Stimulated activated CD8-positive, alpha-beta memory T cell treated with anti-CD3 and anti-CD28 coated beads, Interleukin-4, amount 100 ng/mL, for 1 hour (primary cell): ENCODE measurements at places on chromosomes 5 and 9.

- no peak for DNase-seq
Observed at GRCh38 chr5:181160152-181160754, 12.9 kb downstream of the OR2V2 start.

DNA sequence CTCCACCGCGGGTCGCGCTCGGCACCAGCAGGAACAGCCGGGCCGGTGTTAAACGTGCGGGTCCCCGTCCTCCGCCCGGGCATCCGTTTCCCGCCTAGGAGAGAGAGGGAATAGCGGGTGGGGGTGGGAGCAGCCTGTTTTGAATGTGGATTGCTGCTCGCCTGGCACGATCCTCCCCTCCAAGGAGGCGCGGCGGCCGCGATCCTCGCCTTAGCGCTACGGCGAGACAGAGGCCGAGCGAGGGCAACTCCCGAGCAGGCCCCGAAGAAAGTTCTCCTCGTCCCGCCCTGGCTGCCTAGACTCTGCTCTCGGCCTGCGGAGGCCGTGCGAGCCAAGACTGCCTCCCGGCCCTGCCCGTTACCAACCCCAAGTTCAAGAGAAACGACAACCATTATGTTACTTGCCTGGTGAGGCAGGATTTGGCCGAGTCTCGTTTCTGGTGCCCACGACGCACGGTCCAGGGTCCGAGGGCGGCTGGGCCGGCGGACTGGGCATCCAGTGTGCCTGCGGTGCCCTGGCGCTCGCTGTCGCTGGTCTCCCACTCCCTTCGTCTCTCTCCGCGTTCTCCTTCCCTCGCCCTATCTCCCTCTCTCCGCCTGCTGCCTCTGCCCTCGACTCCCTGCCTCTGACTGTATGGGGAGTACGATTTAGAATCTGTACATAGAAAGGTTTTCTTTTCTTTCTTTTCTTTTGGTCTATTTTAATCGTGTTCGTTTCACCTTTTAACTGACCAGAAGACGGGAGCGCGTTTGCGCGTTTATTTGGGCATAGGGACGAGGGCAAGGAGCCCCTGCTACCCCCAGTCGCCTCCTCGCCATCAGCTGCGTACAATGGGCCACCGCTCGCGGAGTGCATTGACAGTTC is 724 bp downstream of the NR2F1-AS1 start:
- DNase-seq = no peak

DNA sequence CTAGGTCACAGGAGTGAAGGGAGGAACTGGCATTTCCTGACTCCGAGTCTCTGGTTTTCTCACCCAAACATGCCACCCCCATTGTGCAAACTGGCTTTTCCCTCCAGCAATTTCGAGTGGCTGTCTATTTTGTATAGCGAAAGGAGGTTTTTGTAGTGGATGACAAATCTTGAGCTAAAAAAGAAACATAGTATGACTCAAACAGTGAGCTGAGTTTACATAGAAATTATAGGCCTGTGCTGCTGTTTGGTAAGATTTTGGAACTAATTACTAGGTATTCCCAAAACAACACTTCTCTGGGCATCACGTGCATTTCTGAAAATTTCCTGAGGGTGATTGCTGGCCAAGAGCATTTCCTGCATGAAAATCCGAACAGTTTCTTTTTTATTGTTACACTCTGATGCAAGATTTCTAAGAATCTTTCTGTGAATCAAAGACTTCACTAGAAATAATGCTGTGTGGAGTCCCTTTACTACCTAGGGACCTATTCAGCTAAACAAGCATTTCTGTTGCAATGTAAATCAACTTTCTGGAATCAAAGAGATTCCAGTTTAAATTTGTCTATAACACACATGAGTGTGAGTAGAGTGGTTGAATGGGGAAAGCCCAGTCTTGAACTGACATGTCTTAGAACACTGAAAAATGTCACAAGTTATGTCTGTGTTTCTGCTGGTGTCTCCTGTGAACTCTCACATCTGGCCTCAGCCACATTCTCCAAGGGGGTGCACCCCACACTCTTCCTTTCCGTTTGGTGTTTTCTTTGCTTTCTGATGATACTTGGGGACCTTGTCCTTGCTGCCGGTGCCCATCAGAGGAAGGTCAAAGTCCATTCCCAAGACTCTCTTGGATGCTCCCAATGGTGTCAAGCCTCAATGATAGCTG is 33.3 kb upstream of the DAPK1 start:
- no peak for DNase-seq

GRCh38 chr9:38527503-38527902 is 92.9 kb downstream of the ANKRD18A start:
- no peak for DNase-seq

DNA sequence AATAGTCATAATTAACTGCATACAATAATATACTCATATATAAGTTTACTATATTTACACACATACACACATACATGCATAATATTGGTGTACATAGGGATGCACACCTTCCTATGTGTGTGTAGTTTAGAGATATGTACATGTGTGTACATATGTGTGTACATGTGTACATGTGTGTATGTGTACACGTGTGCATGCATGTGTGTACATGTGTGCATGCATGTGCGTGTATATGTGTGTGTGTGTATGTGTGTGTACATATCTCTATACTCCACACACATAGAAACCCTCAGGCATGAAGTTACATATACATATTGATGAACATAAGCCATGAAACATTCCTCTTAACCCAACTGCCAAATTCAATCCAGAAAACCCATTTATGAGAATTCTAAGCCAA is 547.8 kb downstream of the TLR4 start:
- DNase-seq = no peak

DNA sequence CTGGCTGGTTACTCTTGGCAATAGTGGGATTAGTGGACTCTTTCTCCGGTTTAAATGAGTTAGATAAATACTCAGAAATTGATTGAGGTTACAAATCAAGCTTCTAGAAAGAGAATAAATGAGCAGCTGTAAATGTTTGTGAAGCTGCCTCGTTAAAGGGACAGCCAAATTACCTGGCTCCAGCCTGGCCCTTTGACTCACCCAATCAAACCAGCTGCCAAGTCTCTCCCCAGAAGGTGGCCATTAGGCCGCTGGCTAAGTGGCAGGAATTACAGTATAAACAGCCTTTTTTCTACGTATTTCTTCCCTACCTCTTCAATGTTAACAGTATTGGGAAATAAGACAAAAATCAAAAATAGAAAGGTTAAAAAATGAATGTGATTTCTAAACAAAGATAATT is 46.0 kb upstream of the SRFBP1 start:
- no peak for DNase-seq

DNA sequence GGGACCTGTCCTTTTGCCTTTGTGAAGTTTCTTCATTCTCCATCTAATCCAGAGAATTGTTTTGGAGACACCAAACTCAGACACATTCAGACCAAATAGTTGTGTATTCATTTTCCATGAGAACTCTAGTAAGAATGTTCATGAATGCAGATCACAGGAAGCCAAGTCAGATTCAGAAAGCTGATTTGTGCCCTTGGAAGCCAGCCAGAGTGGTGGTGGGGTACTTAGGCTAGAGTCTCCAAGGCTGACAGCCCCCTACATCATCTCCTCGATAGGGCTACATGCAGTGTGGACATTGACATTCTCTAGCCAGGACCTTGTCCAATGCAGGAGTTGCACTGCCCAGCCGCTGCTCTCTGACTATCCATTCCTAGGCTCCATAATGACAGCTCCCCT is 137.6 kb downstream of the UGCG start:
- no peak for DNase-seq

DNA sequence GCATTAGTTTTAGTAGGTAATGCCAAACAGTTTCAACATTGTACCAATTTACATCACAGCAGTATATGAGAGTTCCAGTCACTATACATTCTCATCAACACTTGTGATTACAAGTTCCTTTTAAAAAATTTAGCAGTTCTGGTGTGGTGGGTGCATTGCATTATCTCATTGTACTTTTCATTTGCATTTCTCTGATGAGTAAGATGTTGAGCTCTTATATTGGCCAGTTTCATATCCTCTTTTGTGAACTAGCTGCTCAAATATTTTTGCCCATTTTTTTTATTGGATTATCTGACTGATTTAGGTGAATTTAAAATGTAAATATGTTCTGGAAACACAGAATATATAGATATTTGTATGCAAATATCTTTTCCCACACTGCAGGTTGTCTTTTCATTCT is 160.9 kb upstream of the NR3C1 start:
- DNase-seq = no peak

DNA sequence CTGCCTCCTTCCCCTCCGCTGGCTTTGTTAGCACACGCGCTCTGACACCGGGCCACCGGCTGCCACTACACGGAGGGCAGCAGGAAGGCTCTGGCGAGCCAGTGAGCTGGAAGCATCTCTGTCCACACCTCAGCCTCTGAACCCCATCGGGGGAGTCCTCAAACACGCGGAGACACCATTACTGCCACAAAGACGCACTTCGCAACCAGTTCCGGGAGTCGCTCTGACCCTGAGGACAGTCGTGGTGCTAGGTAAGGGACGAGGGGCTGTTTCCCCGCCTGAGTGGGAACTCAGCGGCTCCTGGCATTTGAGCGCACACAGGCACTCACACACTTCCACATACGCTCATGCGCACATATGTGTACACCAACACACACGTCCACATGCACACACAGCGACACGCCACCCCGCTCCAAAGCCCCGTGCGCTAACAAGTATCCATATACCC is 160.0 kb downstream of the C9orf152 start:
- no peak for DNase-seq

GRCh38 chr9:30744871-30745270 is 1639.6 kb upstream of the ACO1 start:
- DNase-seq = no peak

DNA sequence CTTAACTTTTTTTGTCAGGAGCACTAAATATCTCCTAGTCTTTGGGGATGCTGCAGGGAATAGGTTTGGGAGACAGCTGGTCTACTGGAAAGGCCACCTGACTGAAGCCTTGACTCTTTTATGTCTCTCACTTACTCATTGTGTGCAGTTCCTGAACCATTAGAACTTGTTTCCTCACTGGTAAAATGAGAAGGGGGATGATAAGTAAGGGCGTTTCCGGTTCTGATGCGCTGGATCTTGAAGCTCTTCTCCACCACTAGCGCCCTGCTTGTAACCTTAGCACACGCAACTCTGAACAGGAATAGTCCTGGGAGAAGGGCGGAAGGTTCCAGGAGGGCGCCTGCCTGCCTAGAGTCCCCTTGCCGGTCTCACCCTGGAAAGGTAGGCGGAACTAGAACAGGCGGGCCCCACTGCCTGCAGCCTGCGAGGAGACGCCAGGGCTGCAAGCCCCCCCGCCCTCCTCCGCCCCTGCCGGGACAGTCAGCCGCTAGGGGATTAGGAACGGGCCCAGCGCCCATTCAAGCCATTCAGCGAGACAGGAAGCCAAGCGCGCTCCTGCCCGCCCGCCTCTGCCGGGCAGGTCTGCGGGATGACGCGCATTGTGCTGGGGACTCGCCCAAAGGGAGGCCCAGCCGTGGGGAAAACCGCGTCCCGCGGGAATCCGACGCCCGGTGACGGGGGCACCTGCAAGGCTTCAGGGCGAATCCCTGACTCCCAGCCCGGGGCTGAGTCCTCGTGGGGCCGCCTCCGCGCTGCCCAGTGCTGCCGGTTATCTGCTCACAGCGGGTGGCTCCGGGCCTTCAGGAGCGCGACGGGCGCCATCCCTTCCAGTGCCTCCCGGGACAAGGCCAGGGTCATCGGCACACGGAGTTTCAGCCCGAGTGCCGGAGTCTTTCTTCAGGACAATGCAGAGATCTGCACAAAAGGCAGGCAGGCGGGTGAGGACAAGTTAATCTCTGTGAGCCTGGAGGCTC is 44.0 kb upstream of the XPA start:
- no peak for DNase-seq

DNA sequence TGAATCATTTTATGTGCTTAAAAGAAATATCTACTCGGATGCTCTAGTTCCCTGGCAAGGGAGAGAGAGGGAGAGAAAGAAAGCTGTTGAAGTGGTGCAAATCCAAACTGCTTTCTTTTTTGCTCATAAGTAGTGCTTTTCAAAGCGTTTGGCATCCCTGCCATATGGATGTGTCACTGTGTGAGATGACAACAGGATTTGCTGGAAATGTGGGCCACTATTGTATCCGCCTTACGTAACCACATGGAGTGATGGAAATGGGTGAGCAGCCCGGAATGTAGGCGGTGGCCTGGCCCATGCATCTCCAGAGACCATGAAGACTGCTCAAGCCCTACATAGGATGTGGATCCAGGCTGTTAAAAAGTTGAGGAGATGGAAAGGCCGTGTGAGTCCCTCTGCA is 30.8 kb downstream of the TJP2 start:
- DNase-seq = no peak

- no peak for DNase-seq
Observed at GRCh38 chr5:134439210-134439654, 27.6 kb upstream of the CDKN2AIPNL start.

DNA sequence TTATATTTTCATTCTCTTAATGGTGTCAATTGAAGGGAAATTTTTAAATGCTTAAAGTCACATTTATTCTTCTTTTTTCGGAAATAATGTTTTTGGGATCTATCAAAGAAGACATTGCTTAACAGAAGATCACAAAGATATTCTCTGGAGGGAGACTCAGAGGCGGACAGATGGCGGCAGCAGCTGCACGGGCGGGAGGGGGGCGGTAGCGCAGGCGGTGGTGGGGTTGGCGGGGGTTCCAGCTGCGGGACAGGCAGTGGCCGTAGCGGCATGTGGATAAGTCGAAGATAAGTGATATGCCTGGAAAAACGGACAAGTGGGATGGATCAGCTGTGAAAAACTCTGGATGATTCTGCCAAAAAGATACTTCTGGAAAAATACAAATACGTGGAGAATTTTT is 31.6 kb upstream of the ZDHHC11B start:
- no peak for DNase-seq

GRCh38 chr9:12764150-12764549 is 10.7 kb upstream of the LURAP1L start:
- DNase-seq = no peak

- no peak for DNase-seq
Observed at GRCh38 chr5:83967417-83967816, 246.8 kb upstream of the HAPLN1 start.
